Type B pancreatic cell (in vitro differentiated cells): ENCODE measurements at places on chromosomes 2 and 18. TPM values are rescaled to one million over a fixed set of nuclear protein-coding genes. Genes with fewer than 3 reads are reported as not detected.

- H3K4me1 ChIP-seq: peaks cover 15% of the 10 kb centered on the region
- peaks cover 22% of the 10 kb centered on the region for H3K36me3 ChIP-seq
- H3K4me3 ChIP-seq: no peak overlapping the region
- no peak for DNase-seq
Observed at GRCh38 chr2:33272001-33272400, 204.4 kb upstream of the RASGRP3 start.

- H3K36me3 ChIP-seq: no peaks in the 10 kb centered on the region
- H3K4me1 ChIP-seq: no peaks in the 10 kb centered on the region
- H3K27me3 ChIP-seq: no peaks in the 10 kb centered on the region
- no peak overlapping the region for H3K27ac ChIP-seq
- H3K4me3 ChIP-seq: no peak overlapping the region
- DNase-seq: no peak
Observed at GRCh38 chr2:48190230-48190629, 283.9 kb upstream of the FBXO11 start.

Gene C2orf76
- 10.8 and 11.7 TPM in 2 replicates for total RNA-seq

Gene DSG1
- total RNA-seq: 4.8 and 40.8 TPM in 2 replicates

- no peak overlapping the region for H3K27ac ChIP-seq
- peaks cover 6% of the 10 kb centered on the region for H3K36me3 ChIP-seq
- H3K4me3 ChIP-seq: no peak overlapping the region
- no peaks in the 10 kb centered on the region for H3K4me1 ChIP-seq
Observed at GRCh38 chr18:25298853-25299274, 53.1 kb downstream of the ZNF521 start.

GRCh38 chr2:164009756-164010337 is 274.0 kb upstream of the FIGN start:
- no peak overlapping the region for H3K4me3 ChIP-seq
- no peak for DNase-seq
- peaks cover 20% of the 10 kb centered on the region for H3K4me1 ChIP-seq
- H3K36me3 ChIP-seq: no peaks in the 10 kb centered on the region

DNA sequence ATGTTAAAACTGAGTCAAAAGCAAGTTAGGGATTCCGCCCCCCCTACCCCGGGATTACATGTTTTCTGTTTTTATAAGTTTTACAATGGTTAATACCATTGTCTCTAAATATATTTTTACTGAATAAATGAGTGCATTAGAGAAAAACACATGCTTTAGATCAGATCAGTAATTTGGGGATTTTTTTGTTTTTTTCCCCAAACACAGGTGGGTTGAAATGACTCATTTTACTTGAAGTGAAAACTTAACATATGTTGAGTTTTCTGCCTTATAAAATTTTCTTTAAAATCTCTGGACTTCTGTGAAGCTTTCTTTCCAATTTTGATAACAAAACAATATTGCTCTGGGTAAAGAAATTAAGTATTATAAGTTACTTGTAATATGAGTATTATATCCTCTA is 114.4 kb downstream of the AGPS start:
- no peaks in the 10 kb centered on the region for H3K4me1 ChIP-seq
- H3K36me3 ChIP-seq: peaks cover 21% of the 10 kb centered on the region
- H3K27ac ChIP-seq: no peak overlapping the region
- H3K27me3 ChIP-seq: no peaks in the 10 kb centered on the region
- no peak for DNase-seq

DNA sequence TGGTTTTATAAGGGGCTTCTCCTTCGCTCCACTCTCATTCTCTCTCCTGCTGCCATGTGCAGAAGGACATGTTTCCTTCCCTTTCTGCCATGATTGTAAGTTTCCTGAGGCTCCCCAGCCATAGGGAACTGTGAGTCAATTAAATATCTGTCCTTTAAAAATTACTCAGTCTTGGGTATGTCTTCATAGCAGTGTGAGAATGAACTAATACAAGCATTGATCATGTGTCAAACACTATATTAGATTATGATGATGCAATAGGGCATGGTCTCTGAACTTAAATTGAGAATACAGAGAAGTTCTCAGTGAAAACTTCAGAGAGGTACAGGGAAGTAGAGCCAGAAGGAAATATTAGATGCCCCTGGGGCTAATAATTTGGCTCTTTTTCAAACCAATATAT is 5.9 kb upstream of the MAP4K3 start:
- DNase-seq: no peak
- H3K4me1 ChIP-seq: peaks cover 12% of the 10 kb centered on the region
- no peak overlapping the region for H3K27ac ChIP-seq
- peaks cover 13% of the 10 kb centered on the region for H3K36me3 ChIP-seq

DNA sequence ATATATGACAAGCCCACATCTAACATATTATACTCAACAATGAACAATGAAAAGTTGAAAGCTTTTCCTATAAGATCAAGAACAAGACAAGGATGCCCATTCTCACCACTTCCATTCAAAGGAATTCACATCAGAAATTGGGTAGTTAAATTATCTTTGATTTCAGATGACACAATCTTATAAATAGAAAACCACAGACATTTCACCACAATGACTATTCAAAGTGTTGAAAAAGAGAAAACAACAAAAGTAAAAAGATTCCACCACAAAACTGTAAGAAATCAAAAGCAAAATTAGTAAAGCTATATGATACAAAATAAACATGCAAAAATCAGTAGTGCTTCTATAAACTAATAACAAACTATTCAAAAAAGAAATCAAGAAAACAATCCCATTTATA is 279.7 kb upstream of the MYT1L start:
- H3K4me1 ChIP-seq: peaks cover 4% of the 10 kb centered on the region
- H3K4me3 ChIP-seq: no peak overlapping the region
- peaks cover 3% of the 10 kb centered on the region for H3K36me3 ChIP-seq
- no peak for DNase-seq
- no peak overlapping the region for H3K27ac ChIP-seq

Gene CREG2
- 1.9 and 4.2 TPM in 2 replicates for total RNA-seq

Gene CRYGD
- total RNA-seq: not detected in 2 replicates

Gene SCG2
- 75.1 and 347 TPM in 2 replicates for total RNA-seq
